ENCODE measurements at places on chromosomes 1 and 21.

GRCh38 chr21:25191141-25191540, 416.1 kb downstream of the MRPL39 start:
- DNase-seq, result no peak

DNA sequence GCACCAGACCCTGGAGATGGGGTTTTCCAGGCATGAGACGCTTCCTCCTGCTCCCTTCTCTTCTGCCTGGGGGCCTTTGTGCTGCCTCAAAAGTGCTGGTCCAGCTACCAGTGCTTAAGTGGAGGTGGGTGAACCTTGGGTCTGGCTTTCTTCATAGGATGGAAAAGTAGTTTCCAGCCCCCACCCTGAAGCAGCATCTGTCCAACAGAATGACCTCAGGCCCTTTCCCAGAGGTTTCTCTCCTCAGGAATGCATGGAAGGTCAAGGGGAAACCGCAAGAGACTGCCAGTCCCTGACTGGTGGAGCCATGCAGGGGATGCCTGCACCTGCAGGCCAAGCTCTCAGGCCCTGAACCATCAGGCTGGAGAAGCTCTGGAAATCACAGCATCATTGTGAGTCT, 63.8 kb downstream of the HMGB4 start:
- DNase-seq, result no peak

- peak; percentile 3 for DNase-seq
Observed at GRCh38 chr1:194378517-194378916, 1192.1 kb upstream of the B3GALT2 start.

DNA sequence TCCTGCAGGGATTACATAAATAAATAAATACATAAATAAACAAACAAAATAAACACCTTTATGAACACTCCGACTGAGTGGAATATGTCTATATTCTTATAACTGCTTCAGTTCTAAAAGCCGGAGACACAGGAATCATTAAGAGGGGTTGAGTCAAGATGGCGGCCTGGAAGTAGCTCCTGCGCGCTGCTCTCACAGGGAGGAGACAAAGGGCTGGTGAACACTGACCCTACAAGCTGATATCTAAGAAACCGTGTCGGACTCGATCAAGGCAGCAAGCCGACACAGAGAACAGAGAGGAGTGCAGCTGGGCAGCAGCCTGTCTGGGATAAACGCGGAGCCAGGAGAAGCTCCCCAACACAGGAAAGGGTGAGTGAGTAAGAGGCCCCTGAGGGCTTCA, 1098.6 kb upstream of the NCAM2 start:
- DNase-seq, result no peak

DNA sequence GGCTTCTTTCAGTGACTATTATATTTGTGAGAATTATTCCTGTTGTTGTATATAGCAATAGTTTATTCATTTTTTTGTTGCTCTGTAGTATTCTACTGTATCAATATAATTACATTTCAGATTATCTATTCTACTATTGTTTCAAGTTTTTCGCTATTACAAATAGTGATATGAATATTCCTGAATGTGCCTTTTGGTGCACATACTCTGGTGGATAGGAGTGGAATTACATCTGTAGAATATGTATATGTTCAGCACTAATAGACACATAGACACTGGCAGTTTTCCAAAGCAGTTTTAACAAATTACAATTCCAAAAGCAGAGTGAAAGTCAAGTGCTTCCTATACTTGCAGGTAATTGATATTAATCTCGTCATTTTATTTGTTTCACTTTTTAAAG, 696.2 kb upstream of the PRMT6 start:
- DNase-seq, result no peak

GRCh38 chr1:206608108-206608698, 4.1 kb downstream of the EIF2D start:
- DNase-seq, result no peak

GRCh38 chr1:148296511-148296910, 144.4 kb upstream of the NBPF11 start:
- no peak for DNase-seq

DNA sequence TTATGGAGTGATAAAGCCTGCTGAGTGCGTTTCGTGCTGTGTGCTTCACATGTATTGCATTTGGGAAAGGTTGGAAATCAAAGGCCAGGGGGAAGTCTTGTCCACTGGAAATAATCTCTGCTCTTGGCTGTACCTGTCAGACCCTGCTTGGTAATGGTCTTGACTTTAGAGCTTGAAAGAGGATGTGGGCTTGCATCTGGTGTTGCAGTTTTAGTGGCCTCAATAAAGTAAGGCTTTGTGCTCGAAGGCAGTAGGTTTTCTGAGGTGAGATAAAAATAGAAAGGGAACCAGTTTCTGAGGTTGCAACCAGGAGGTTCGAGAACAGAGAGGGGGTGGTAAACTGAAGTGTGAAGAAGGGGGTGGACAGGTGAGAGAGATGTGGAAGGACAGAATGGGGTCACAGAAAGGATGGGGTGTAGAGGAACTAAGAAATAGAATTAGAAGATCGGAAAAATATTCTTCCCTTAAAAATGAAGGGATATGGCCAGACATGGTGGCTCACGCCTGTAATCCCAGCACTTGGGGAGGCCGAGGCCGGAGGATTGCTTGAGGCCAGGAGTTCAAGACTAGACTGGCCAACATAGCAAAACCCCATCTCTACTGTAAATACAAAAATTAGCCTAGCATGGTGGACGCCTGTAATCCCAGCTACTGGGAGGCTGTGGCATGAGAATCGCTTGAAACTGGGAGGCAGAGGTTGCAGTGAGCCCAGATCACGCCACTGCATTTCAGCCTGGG, 1.5 kb downstream of the S100PBP start:
- no peak for DNase-seq

- DNase-seq, result peak; percentile 23
Observed at GRCh38 chr1:203839081-203839480, 22.3 kb upstream of the SNRPE start.
